ENCODE measurements at places on chromosomes 12 and 14. TPM values are rescaled to one million over a fixed set of nuclear protein-coding genes. Genes with fewer than 3 reads are reported as not detected.

Gene WNT5B
- 8.7 TPM for total RNA-seq

Gene PPP4R4
- 8.9 TPM for total RNA-seq

Gene RPGRIP1
- total RNA-seq, result not detected

Gene C12orf60
- 2.3 TPM for total RNA-seq

Gene KLRC3
- 0.99 TPM for total RNA-seq

Gene ZFP36L1
- total RNA-seq, result 140 TPM

Gene CCDC175
- not detected for total RNA-seq

Gene SMCO2
- not detected for total RNA-seq

Gene TAMALIN
- 0.07 TPM for total RNA-seq

Gene CDH24
- 9.8 TPM for total RNA-seq

Data from airway epithelial cell (primary cell).